NCI-H1694 (cell line): ENCODE measurements at places on chromosomes 3 and 15.

DNA sequence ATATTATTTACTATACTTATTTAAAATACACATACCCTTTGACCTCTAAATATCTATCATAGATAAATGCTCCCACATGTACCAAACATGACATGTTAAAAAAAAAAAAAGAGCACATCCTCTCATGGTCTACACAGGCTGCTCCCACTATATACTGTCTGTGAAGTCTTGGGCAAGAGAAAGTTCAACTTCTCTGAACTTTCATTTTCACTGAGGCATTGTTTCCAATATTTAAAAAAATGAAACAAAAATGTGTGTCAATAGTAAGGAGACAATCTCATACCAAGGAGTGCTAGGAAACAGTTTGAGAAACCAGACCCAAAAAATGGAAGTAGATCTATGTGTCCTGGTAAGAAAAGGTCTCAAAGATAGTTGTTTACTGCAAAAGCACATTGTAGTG, 29.3 kb downstream of the SLC4A7 start:
- no peak for DNase-seq

- no peak for DNase-seq
Measured at GRCh38 chr3:47856669-47857068, 53.7 kb downstream of the DHX30 start.

- no peak for DNase-seq
Measured at GRCh38 chr15:64667736-64668161, 107.6 kb downstream of the RBPMS2 start.

- no peak for DNase-seq
Measured at GRCh38 chr15:62394079-62394478, 229.0 kb upstream of the C2CD4B start.

- DNase-seq: no peak
Measured at GRCh38 chr3:85979034-85979433, 1011.9 kb downstream of the VGLL3 start.

GRCh38 chr3:48984663-48985062, 5.4 kb upstream of the P4HTM start:
- no peak for DNase-seq

- no peak for DNase-seq
Measured at GRCh38 chr3:19945534-19945933, 1.4 kb upstream of the RAB5A start.

- no peak for DNase-seq
Measured at GRCh38 chr3:45566951-45567411, 27.6 kb upstream of the LIMD1 start.

- DNase-seq: no peak
Measured at GRCh38 chr15:39944726-39945125, 10.8 kb downstream of the EIF2AK4 start.

DNA sequence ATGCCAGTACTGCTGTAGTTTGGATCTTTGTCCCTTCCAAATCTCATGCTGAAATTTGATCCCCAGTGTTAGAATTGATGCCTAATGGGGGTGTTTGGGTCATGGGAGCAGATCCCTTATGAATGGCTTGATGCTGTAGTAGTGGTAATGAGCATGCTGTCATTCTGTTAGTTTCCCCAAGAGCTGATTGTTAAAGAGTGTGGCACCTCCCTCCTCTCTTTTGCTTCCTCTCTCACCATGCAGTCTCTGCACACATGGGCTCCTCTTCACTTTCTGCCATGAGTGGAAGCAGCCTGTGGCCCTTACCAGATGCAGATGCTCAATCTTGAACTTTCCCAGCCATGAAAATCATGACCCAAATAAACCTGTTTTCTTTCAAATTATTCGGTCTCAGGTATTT, 141.3 kb upstream of the DPPA4 start:
- DNase-seq: no peak

DNA sequence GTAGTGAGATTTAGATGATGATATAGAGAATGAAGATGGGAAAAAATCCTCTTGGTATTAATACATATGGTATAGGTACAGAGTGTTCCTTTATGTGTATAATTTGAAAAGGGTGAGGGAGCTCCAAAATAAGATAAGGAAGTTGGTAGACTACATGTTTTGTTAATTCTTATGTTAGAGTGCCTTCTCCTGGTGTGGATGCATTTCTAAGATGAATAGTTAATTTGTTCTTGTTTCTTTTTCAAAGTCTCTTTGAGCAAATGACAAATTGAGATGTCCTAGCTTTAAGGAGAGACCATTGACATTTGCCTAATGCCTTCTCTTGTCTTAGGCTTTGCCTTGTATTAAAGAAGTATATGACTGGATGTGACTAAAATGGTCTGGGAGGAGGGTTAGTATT, 34.1 kb downstream of the AKAP13 start:
- DNase-seq: no peak

GRCh38 chr3:184669578-184669977, 42.3 kb downstream of the MAGEF1 start:
- DNase-seq: no peak

- no peak for DNase-seq
Measured at GRCh38 chr3:124926426-124927101, 8.0 kb downstream of the MUC13 start.

DNA sequence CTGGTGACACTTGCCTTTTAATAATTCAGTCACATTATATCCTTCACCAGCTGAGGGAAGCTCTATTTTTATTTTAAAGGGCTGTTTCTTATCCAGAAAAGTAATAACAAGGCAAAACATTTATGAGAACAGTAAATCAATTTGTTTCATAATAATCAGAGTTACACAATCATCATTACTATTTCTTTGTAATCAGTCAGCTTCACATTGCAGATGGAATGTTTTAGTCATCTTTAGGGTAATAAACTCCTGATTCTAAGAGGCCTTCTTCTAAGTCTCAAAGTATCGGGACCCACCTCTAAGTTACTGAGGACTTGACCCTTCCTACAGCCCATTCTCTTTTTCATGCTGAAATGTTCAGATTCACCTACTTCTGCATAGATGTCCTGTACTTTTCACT, 298.3 kb upstream of the TGFBR2 start:
- no peak for DNase-seq

- no peak for DNase-seq
Measured at GRCh38 chr3:106431721-106432120, 562.9 kb upstream of the CBLB start.

DNA sequence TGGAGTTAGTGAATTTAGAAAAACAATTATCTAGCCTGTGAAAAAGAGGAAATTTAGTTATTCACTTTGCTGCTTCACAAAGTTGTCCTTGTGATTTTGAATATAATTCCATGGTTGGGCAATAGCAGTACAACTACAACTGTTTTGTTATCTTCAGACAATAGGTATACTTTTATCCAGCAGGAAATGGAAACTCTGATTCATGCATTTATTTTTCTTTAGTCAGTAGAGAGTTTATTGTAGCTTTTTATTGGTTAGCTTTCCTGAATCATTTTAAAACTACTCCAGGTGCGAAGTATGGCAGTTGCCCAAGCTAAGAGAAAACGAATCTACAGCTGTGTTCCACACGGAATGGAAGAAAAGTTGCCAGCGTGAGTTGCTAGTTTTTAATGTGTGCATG, 80.3 kb downstream of the TM4SF4 start:
- DNase-seq: no peak

GRCh38 chr3:73212683-73213082, 151.2 kb downstream of the EBLN2 start:
- DNase-seq: peak; percentile 6

- DNase-seq: no peak
Measured at GRCh38 chr3:49908373-49909199, 4.9 kb upstream of the MST1R start.

DNA sequence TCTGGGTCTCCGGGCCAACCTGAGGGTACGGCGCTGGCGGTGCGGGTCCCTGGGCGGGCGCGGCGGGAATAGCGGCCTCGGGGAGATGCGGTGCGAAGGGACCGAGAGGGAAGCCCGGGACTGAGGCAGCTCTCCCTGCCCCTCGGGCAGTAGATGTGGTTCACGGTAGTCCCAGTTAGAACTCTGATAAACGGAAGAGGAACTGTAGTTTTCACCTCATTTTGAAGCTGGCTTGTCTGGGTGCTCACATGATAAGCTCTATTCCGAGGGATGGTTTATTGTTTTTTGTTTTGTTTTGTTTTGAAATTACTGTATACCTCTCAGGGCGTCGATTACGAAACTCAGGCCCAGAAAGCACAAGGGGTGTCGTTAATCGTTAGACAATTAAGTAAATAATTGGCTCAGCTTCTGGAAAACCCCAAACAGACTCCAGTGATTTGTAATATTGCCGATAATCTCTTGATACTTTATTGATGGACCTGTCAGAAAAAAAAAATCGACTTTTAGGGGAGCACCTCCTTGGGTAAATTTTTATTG, 413 bp downstream of the NUSAP1 start:
- DNase-seq: peak; percentile 25

DNA sequence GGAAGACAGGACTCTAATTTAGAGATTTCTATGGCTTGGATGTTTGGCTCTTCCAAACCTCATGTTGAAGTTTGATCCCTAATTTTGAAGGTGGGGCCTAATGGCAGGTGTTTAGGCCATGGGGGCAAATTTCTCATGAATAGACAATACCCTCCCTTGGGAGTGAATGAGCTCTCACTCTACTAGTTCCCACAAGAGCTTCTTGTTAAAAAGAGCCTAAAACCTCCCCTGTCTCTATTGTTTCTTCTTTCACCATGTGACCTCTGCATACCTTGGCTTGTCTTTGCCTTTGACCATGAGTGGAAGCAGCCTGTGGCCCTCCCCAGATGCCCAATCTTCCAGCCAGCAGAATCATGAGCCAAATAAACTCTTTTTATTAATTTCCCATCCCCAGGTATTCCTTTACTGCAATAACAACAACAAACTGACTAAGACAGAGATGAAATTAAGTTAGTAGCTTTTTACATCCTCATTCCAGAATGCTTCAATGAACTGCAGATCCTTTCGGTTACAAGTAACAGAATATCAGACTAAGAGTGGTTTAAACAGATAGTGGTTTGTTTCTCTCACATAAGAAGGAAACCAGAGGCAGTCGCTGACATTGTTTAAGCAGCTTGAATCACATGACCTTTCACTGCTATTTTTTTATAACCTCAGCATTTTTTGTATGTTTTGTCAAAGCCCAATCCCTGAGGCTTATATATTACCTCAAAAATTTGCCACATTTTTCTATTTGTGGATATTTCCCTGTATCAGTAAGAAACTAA, 1013.3 kb upstream of the SEMA6D start:
- no peak for DNase-seq
